NCI-H748 treated with DMSO at 0.1 percent for 48 hours (cell line): ENCODE measurements at places on chromosomes 11 and 22.

DNA sequence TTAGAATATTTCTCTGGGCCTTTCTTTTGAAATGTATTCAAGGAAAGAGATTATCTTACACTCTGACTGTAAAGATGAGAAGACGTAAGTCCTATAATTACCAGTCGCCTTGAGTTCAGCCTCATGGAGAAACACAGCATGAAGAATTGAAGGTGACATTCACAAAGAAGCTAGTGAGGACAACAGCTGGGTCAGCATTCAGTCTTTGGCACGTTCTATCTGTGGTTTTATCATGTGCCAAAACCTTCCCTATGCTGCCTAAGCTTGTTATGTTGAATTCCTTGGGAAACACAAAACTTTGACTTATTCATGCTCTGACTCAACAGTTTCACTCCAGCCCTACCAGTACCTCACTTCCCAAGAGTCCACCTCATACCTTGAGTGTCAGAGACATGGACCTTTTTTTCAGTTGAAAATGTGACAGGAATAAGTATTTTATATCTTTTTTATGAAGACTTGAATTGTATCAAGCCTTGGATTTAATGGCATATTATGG is 198.8 kb upstream of the KIRREL3 start:
- no peak for DNase-seq

GRCh38 chr11:94961255-94961654 is 12.1 kb downstream of the CWC15 start:
- no peak for DNase-seq

GRCh38 chr11:67382276-67383136 is 9.1 kb upstream of the CLCF1 start:
- peak; percentile 23 for DNase-seq

GRCh38 chr11:62652161-62653006 is 718 bp downstream of the INTS5 start:
- DNase-seq = no peak

DNA sequence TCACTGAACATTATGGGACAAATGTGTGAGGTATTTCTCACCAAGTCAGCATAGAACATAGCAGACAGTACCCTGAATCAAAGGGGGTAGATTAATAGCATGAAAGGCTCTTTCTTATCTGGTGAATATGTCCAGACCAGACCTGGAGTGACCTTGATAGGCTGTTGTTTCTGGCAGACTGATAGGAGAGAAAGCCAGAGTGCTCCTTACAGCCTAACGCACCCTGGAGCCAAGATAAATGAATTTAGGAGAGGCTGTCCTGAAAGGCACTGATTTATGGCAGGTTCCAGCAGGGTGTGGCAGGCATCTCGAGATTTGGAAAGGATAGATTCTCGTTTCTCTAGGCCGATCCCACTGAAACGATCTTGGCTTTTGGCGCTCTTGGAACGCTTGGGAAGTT is 204.6 kb downstream of the DBX1 start:
- DNase-seq = no peak

GRCh38 chr11:45739866-45740265 is 65.1 kb upstream of the SLC35C1 start:
- no peak for DNase-seq

GRCh38 chr22:43155789-43156188 is 4.4 kb downstream of the TSPO start:
- no peak for DNase-seq
